ENCODE measurements at places on chromosomes 5 and 9.
A peak's percentile ranks its signal among the peaks of the same experiment; 100 is the strongest.

- no peak for DNase-seq
- H3K27ac ChIP-seq, result no peak overlapping the region
- H3K36me3 ChIP-seq, result peaks cover 4% of the 10 kb centered on the region
- H3K27me3 ChIP-seq, result peaks cover 2% of the 10 kb centered on the region
- no peak overlapping the region for H3K4me3 ChIP-seq
- H3K4me1 ChIP-seq, result peaks cover 3% of the 10 kb centered on the region
These were observed 18.5 kb upstream of the EXOC3 start for GRCh38 chr5:424301-425110.

- H3K27ac ChIP-seq, result peak overlapping the region; percentile 50
- peaks cover 37% of the 10 kb centered on the region for H3K27me3 ChIP-seq
- no peaks in the 10 kb centered on the region for H3K36me3 ChIP-seq
- H3K4me1 ChIP-seq, result peaks cover 7% of the 10 kb centered on the region
These were observed 20.2 kb downstream of the NSG2 start for GRCh38 chr5:174065528-174066197.

DNA sequence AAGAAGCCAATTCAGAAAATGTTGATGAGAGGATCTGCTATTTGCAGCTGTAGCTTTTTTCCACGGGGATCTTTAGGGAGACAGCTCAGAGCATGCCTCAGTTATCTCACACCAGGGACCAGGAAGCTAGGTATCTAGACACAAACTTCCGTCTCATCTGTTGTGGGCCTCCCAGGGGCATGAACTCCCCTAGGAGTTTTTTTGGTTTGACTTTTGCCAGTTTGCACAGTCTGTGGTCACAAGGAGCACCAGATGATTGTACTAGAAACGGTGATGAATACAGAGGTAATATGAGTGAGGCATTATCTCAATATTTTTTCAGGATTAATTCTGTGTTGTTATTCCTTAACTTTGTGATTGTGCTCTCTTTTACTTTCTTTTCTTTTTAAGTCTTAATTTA is 533.2 kb upstream of the SEMA6A start:
- no peak overlapping the region for H3K4me3 ChIP-seq
- no peak overlapping the region for H3K27ac ChIP-seq
- H3K36me3 ChIP-seq, result peaks cover 2% of the 10 kb centered on the region
- H3K4me1 ChIP-seq, result peaks cover 29% of the 10 kb centered on the region
- no peak for DNase-seq

GRCh38 chr9:74036549-74037231 is 460.4 kb upstream of the RORB start:
- no peak overlapping the region for H3K4me3 ChIP-seq
- no peak overlapping the region for H3K27ac ChIP-seq
- no peak for DNase-seq
- H3K4me1 ChIP-seq, result peaks cover 18% of the 10 kb centered on the region
- no peaks in the 10 kb centered on the region for H3K36me3 ChIP-seq
- no peaks in the 10 kb centered on the region for H3K27me3 ChIP-seq

DNA sequence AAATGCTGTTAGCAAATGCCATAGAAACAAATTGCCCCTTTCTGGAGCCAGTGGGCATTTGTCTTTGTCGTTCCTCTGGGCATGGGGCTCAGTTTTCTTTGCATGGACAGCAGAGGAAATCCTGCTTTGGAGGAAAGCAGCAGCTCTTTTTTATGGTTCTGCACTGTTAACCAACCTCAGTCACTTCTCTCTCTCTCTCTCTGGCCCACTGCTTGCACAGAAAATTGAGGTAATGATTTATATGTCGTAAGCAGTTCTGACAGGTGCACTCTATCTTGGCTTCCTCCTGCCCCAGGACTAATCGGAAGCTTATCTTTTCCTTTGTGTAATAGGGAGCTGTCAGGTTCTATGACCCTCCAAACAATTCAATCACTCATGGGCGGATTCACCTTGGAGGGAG is 159.6 kb upstream of the GPR151 start:
- DNase-seq, result no peak
- no peaks in the 10 kb centered on the region for H3K27me3 ChIP-seq
- H3K4me1 ChIP-seq, result peaks cover 14% of the 10 kb centered on the region

- DNase-seq, result no peak
- H3K27me3 ChIP-seq, result no peaks in the 10 kb centered on the region
- H3K4me3 ChIP-seq, result no peak overlapping the region
- H3K27ac ChIP-seq, result no peak overlapping the region
- peaks cover 9% of the 10 kb centered on the region for H3K36me3 ChIP-seq
These were observed 34.0 kb downstream of the NDST1 start for GRCh38 chr5:150541895-150542294.

DNA sequence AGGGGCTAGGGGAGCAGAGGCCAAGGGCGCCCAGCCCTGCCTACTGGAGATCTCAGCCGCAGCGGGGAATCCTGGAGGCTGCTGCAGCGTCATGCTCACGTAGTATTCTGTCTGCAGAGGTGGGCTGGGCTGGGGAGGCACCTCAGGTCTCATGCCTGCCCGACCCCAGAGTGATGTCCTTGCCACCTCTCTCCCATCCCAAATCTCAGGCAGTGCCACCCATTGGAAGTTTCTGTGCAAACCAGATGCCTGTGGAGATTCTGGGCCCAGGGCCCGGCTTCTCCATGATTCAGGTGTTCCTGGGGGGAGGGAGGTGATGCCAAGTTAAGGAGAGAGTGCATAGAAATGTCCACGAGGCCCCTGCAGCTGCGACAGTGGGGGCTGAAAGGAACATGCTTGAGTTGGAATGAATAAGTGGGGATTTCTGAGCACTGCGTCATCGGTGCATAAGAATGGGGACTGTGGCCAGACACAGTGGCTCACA is 72.0 kb downstream of the ANKRD33B start:
- peaks cover 19% of the 10 kb centered on the region for H3K4me1 ChIP-seq
- H3K36me3 ChIP-seq, result peaks cover 10% of the 10 kb centered on the region
- peaks cover 49% of the 10 kb centered on the region for H3K27me3 ChIP-seq

GRCh38 chr5:10666531-10667299 is 94.3 kb downstream of the DAP start:
- H3K36me3 ChIP-seq, result no peaks in the 10 kb centered on the region
- H3K27me3 ChIP-seq, result no peaks in the 10 kb centered on the region
- H3K4me1 ChIP-seq, result no peaks in the 10 kb centered on the region
- H3K27ac ChIP-seq, result peak overlapping the region; percentile 35

DNA sequence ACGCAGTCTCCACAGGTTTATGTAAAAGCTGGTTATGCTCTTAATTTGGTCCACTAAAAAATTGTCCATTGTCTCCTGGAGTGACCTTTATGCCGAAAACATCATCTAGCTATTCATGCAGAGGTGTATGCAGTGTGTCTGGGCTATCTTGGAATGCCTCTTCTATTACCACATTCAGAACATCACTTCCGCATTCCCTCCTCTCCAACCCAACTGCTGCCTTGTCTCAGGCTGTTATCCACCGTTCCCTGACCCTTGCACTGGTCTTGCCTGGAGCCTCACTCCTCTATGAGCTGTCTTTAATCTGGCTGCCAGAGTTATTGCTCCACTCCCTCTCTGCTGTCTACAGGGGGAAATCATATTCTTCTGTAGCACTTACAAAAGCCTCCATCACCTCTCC is 214.1 kb upstream of the ANKRD55 start:
- DNase-seq, result no peak
- H3K27ac ChIP-seq, result peak overlapping the region; percentile 91
- no peak overlapping the region for H3K4me3 ChIP-seq
- H3K27me3 ChIP-seq, result no peaks in the 10 kb centered on the region
- peaks cover 51% of the 10 kb centered on the region for H3K4me1 ChIP-seq
- peaks cover 3% of the 10 kb centered on the region for H3K36me3 ChIP-seq

- no peaks in the 10 kb centered on the region for H3K36me3 ChIP-seq
- no peak overlapping the region for H3K4me3 ChIP-seq
- no peaks in the 10 kb centered on the region for H3K27me3 ChIP-seq
- no peaks in the 10 kb centered on the region for H3K4me1 ChIP-seq
These were observed 473.0 kb downstream of the NTRK2 start for GRCh38 chr9:85142496-85142911.

GRCh38 chr5:395921-396530 is 47.0 kb upstream of the EXOC3 start:
- no peak for DNase-seq
- no peak overlapping the region for H3K27ac ChIP-seq

- H3K27ac ChIP-seq, result no peak overlapping the region
- DNase-seq, result no peak
- H3K27me3 ChIP-seq, result peaks cover 84% of the 10 kb centered on the region
- H3K4me1 ChIP-seq, result peaks cover 6% of the 10 kb centered on the region
- H3K4me3 ChIP-seq, result no peak overlapping the region
These were observed 22.5 kb upstream of the S1PR3 start for GRCh38 chr9:88968799-88969198.

- DNase-seq, result no peak
- H3K27ac ChIP-seq, result no peak overlapping the region
- H3K4me1 ChIP-seq, result peaks cover 24% of the 10 kb centered on the region
- peaks cover 69% of the 10 kb centered on the region for H3K27me3 ChIP-seq
These were observed 6.1 kb downstream of the RORB start for GRCh38 chr9:74503219-74503618.

- H3K27ac ChIP-seq, result no peak overlapping the region
- H3K4me3 ChIP-seq, result no peak overlapping the region
- no peak for DNase-seq
- H3K27me3 ChIP-seq, result no peaks in the 10 kb centered on the region
- H3K4me1 ChIP-seq, result no peaks in the 10 kb centered on the region
These were observed 494.5 kb upstream of the GRAMD2B start for GRCh38 chr5:125928663-125929062.

DNA sequence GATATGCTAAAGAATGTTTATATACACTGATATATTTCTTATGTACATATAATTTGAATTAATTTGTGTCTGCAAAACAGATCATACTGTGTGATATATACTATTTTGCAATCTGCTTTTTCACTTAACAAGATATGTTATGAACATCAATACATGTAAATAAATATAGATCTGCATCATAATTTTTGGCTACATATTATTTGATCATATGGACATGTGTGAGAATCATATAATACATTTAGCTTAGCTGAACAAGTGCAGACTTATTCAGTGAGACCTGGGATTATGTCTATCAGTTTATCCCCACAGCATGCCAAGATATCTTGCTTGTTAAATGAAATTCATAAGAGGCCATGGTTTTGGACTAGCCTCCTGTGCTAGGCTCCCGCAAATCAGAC is 474.3 kb downstream of the ARHGEF28 start:
- H3K36me3 ChIP-seq, result peaks cover 2% of the 10 kb centered on the region
- H3K4me3 ChIP-seq, result no peak overlapping the region
- H3K27ac ChIP-seq, result no peak overlapping the region

DNA sequence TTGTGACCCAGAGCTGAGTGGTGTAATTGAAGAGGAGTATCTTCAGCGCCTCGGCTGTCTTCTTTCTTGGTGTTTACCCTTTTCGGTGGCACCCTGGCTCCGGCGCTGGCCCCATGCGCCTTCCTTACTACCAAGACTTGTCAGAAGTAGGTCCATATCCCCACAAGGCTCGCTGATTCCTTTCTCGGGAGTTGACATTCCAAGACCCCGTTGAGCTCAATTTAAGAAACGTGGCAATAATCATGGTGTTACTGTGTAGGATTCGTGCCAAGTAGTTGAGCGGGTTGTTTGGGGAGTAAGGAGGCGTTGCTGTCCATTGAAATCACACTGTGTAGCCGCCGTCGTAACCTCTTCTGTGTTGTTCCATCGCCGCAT is 795 bp downstream of the NDUFAF2 start:
- H3K27ac ChIP-seq, result peak overlapping the region; percentile 54
- no peak for DNase-seq
- H3K4me1 ChIP-seq, result peaks cover 24% of the 10 kb centered on the region
- H3K27me3 ChIP-seq, result no peaks in the 10 kb centered on the region
- H3K4me3 ChIP-seq, result no peak overlapping the region

- peaks cover 5% of the 10 kb centered on the region for H3K4me1 ChIP-seq
- H3K27me3 ChIP-seq, result no peaks in the 10 kb centered on the region
- H3K36me3 ChIP-seq, result no peaks in the 10 kb centered on the region
- no peak overlapping the region for H3K27ac ChIP-seq
- no peak for DNase-seq
These were observed 347.0 kb upstream of the ADAMTSL1 start for GRCh38 chr9:18126831-18127498.

DNA sequence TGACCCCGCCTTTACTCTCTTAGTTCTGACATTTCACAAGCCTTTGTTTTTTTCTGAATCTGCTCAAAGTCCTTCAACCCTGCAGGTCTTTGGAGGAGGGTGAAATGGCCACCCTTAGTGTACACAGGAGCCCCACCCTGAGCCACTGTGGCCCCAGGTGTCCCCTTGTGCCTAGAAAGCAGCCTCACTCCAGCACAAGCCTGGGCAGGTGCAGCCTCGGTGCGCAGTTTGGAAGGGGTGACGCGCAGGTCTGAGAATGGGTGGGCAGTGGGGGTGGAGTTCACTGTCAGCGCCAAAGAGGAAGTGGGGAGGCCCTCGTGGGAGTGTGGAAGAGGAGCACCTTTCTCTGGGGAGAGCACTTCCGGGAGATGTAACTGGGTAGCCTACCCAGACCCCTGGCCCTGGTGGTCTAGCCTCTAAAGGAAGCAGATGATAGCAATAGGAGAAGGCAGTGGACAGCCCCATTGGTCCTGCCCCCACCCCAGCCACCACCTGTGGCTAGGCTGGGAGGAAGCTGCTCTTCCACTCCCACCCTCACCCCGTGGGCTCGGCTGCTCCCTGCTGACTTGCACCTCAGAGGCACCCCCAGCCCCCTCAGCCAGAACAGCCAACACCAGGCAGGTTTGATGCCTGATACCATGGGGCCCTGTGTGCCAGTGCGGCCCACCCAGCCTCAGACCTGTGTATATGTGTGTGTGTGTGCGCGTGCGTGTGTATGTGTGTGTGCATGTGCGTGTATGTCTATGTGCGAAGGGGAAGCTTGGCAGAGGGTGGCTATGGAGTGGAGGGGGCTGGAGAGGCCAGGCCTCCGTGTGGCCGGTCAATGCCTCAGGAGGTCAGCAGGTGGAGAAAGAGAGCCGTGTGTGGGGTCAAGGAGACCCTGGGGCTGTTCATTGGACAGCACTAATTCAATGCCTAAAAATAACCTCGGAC is 16.8 kb upstream of the DAB2IP start:
- peak overlapping the region; percentile 17 for H3K4me3 ChIP-seq
- peak overlapping the region; percentile 57 for H3K27ac ChIP-seq
- H3K27me3 ChIP-seq, result peaks cover 8% of the 10 kb centered on the region
- peaks cover 81% of the 10 kb centered on the region for H3K4me1 ChIP-seq

DNA sequence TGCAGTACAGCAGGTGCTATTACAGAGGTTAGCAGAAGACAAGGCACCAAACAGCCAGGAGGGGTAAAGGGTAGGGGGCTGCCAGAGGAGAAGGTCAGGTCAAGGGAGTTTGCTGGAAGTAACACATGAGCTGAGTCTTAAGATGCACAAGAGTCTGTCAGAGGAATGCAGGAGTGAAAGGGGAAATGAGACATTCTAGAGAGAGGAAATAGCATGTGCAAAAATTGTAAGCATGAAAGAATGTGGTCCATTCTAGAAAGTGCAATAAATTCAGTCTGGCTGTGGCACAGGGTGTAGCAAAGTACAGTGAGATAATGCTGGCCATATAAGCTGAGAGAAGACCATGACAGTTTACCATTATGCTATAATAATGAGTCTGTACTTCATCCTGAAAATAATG is 6.6 kb downstream of the GOLGA1 start:
- DNase-seq, result no peak
- no peak overlapping the region for H3K27ac ChIP-seq
- H3K4me3 ChIP-seq, result no peak overlapping the region
